Left ventricle myocardium inferior (tissue), 1 donor: ENCODE measurements at places on chromosomes 11 and 22.

DNA sequence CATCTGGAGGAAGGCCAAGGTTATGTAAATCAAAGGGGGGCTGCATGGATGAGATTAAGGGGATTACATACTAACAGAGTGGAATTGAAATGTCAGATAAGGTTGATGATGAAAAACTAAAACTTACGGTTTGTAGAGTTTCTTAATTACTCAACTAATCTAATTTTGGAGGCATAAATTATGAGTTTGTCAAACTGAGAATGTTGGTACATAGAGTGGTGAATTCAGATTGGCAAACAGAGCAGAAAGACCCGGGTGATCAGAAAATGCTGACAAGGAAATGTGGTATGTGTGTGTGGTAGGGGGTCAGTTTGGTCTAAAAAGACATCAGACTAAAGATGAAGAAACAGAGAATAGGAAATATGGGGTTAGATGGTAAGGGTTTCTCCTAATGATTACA is 11.0 kb downstream of the MS4A6E start:
- peaks cover 9% of the 10 kb centered on the region for H3K27me3 ChIP-seq
- no peak overlapping the region for H3K27ac ChIP-seq
- DNase-seq = no peak

- DNase-seq = no peak
- no peaks in the 10 kb centered on the region for H3K27me3 ChIP-seq
- H3K4me3 ChIP-seq = no peak overlapping the region
- H3K36me3 ChIP-seq = no peaks in the 10 kb centered on the region
These were observed 116.9 kb downstream of the SIK3 start for GRCh38 chr11:116981266-116981885.

DNA sequence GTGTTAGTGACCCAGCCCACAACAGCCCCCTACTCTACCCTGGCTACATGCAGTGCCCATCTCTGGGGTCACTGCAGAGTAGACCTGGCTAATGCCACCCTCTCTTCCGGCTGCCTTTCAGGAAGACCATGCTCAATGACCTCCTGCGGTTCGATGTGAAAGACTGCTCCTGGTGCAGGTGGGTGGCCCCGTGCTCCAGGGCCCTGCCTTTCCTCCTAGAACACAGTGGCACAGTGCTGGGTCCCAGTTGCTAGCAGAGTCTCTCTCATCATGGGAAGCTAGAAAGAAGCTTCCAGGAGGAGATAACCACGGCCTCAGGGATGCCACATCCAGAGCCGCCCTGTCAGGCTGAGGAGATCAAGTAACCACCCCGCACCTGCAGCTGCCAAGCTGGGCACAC is 3.6 kb downstream of the LZTR1 start:
- no peak overlapping the region for H3K27ac ChIP-seq
- H3K4me3 ChIP-seq = no peak overlapping the region
- H3K4me1 ChIP-seq = peaks cover 25% of the 10 kb centered on the region
- DNase-seq = no peak
- H3K27me3 ChIP-seq = no peaks in the 10 kb centered on the region

GRCh38 chr11:70473873-70474690 is 75.8 kb downstream of the CTTN start:
- peaks cover 35% of the 10 kb centered on the region for H3K4me1 ChIP-seq
- DNase-seq = no peak
- H3K36me3 ChIP-seq = no peaks in the 10 kb centered on the region
- no peak overlapping the region for H3K27ac ChIP-seq
- H3K4me3 ChIP-seq = no peak overlapping the region

- peaks cover 8% of the 10 kb centered on the region for H3K27me3 ChIP-seq
- H3K4me1 ChIP-seq = peaks cover 3% of the 10 kb centered on the region
- no peak for DNase-seq
- H3K4me3 ChIP-seq = no peak overlapping the region
These were observed 43.4 kb upstream of the SC5D start for GRCh38 chr11:121249039-121249663.

GRCh38 chr11:105333153-105333552 is 193.6 kb upstream of the CARD18 start:
- no peak for DNase-seq
- H3K36me3 ChIP-seq = no peaks in the 10 kb centered on the region
- H3K27ac ChIP-seq = no peak overlapping the region
- no peak overlapping the region for H3K4me3 ChIP-seq
- H3K4me1 ChIP-seq = no peaks in the 10 kb centered on the region
- H3K27me3 ChIP-seq = no peaks in the 10 kb centered on the region
